ENCODE measurements at places on chromosomes 7 and 10.

DNA sequence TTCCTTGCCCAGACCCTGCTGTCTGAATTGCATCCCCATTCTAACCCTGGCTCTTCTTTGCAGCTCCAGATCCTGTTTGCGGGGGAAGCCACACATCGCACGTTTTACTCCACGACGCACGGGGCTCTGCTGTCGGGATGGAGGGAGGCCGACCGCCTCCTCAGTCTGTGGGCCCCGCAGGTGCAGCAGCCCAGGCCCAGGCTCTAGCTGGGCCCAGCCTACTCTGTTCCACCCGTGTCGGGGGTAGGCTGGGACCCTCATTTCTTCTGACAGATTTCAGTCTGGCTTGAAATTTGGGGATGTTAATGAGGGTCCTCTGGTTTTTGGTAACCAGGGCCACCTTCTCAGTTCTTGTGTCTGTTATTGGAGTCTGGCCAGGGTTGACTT lies 2.7 kb upstream of the MTG1 start:
- no peak for DNase-seq

DNA sequence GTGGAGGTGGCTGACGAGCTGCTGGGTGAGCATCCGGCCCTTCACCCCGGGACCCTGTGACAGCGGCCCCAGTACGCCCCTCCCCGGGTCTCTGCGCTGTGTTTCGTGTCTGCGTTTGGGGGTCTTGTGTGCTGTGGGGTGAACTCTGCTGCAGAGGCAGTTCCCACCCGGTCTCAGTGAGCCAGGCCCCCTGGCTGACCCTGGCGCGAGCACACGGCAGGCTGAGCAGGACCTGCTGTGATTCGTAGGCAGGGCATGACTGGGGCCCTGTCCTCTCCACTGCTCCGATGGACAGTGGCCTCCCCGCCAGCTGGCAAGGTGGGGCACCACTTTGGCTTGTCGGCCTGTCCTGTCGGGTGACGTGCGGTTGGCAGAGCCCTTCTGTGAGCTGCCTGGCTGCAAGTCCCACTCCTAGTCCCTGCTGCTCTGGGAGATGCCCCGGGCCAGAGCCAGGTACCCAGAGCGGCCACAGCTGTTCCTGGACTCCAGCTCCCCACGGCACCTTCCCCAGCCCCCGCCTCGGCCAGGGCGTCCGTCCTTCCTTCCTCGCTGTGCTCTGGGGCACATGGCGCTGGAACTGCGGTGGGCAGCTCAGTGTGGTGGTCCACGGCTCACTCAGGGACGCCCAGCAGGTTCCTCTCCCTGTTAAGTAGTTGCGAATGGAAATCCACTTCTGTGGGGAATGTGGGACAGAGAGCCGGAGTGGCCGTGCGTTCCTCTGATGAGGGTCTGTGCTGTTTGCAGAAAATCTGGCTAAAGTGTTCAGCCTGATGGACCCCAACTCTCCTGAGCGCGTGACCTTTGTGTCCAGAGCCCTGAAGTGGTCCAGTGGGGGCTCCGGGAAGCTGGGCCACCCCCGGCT lies 10.5 kb downstream of the GET4 start:
- DNase-seq, result no peak

GRCh38 chr10:22433875-22434274 lies 88.6 kb downstream of the SPAG6 start:
- DNase-seq, result no peak

GRCh38 chr10:26755443-26755903 lies 58.0 kb downstream of the PDSS1 start:
- DNase-seq, result no peak

GRCh38 chr10:118610577-118610976 lies 15.1 kb upstream of the PRLHR start:
- no peak for DNase-seq

DNA sequence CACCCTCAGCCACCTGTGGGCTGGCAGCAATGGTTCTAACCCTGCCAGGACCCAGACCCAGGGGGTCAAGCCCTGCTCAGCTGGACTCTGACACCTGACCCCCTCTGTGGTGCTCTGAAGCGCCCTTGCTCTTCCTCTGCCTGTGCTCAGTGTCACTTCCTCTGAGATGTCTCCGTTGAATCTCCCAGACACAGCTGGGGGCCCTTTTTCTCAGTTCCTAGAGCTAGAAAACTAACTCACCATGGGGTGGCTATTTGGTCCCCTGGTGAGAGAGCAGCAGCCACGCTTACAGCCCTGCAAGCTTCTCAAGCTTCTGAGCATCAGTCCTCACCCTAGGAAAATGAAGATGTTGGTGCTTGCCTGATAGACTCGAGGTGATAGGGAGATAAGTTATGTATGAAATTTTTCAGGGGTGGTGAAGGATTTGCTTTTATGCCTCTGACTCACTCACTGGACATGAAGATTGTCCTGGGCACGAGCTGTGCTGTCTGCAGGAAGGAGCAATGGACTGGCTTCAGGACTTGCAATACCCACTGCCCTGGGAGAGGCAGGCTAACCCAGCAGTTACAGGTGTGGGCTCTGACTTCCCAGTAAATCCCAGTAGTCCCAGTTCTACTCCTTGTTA lies 29.6 kb downstream of the COL13A1 start:
- DNase-seq, result no peak

- DNase-seq, result no peak
Measured at GRCh38 chr7:155743177-155743576, 69.1 kb downstream of the SHH start.

DNA sequence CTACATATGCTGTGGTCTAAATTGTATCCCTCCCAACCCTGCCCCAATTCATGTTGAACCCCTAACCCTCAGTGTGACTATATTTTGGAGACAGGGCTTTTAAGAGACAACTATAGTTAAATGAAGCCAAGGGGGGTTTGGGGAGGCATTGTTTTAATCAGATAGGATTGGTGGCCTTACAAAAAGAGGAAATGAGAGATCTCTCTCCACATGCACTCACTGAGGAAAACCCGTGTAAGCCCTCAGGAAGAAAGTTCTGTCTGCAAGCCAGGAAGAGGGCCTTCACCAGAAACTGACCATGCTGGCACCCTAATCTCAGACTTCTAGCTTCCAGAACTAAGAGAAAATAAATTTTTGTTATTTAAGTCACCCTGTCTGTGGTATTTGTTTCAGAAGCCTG lies 276.7 kb downstream of the KIF20B start:
- DNase-seq, result no peak

DNA sequence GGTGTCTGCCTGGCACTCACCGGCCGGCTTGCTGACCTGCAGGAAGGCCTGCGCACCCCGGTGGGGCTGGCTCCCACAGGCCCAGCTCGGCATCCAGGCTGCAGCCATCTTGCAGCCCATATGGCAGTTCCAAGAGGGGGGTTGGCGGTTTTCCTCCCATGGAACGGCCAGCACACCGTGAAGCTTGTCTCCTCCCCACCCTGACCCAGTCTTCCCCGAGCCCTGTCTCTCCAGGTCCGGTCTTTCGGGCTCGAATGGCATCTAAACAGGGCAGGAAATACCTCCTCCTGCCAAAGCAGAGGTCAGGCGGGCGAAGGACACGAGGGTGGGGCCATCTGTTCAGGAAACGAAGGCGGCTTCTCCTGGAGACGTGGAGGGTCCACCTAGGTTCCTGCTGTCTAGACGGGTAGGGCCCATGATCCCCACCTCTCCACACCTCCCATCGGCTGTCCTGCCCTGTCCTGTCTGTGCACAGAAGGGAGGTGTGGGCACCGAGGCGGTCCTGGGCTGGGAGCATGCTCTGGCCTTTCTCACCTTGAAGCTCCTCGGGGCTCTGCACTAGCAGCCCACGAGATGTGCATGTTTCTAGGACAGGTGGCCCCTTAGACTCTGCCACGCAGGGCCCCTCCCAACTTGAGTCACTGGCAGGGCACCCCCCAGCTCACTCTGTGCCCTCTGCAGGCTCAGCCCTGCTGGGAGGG lies 113.7 kb upstream of the DIP2C start:
- no peak for DNase-seq
